ENCODE measurements at places on chromosomes 2 and 18.

DNA sequence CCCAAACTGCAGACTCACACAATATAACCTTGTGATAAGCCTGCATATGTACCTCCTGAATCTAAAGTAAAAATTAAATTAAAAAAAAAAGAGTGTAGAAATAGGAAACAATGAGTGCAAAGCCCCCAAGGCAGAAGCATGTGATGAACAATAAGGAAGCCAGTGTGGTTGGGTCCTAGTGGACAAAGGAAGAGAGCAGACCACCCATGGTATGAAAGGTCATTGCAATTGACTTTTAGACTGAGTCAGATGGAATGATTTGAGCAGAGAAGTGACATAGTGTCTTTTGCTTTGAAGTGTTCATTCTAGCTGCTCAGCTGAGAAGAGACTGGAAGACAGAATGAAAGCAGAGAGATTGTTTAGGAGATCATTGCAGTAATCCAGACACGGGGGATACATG is 417.1 kb downstream of the RAD51AP2 start:
- DNase-seq, result no peak

- DNase-seq, result no peak
Observed at GRCh38 chr18:32326450-32327308, 136.8 kb downstream of the MEP1B start.

GRCh38 chr18:5678779-5679406 is 135.1 kb upstream of the EPB41L3 start:
- no peak for DNase-seq

DNA sequence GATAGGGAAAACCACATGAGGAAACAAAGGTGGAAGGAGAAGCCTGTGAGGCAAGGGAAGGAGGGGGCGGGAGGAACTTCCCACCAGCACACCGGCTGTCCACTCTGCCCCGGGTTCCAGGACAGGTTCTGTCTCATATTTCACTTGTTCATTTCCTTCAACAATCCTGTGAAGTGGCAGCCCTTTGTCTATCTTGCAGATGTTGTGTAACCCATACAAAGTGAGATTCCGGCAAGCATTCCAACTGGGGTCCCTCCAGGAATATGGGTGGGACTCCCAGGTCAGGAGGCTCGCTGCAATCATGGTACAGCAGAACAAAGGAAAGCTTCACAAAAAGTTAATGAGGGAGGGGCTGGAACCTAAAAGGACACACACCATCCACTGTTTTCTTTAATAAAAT is 271.3 kb upstream of the PXDN start:
- no peak for DNase-seq

GRCh38 chr2:104976603-104977120 is 61.2 kb upstream of the MRPS9 start:
- no peak for DNase-seq
